Naive thymus-derived CD8-positive, alpha-beta T cell (primary cell): ENCODE measurements at places on chromosomes 1 and 21.
A peak's percentile ranks its signal among the peaks of the same experiment; 100 is the strongest.

DNA sequence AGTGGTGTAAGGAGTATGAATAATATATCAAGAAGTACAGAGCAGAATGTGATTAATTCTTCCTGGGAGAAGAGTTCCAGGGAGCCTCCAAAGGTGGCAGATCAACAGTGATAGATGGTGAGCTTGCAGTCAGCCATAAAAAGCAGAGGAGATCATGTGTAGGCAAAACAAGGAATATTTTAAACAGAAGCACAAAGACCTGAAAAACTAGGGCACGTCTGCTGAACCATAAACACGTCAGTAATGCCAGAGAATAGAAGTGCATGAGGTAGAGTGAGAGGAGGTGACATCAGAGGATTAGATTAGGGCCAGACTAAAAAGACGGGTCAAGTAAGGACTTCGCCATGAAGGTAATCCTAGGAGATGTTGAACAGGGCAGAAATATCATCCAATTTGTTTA, 151.8 kb downstream of the EIF4G3 start:
- no peaks in the 10 kb centered on the region for H3K27me3 ChIP-seq
- no peak overlapping the region for H3K27ac ChIP-seq
- no peak for DNase-seq
- no peaks in the 10 kb centered on the region for H3K36me3 ChIP-seq
- no peak overlapping the region for H3K4me3 ChIP-seq
- H3K4me1 ChIP-seq, result peaks cover 12% of the 10 kb centered on the region

- no peak overlapping the region for H3K4me3 ChIP-seq
- DNase-seq, result no peak
- H3K27me3 ChIP-seq, result peaks cover 4% of the 10 kb centered on the region
- no peaks in the 10 kb centered on the region for H3K36me3 ChIP-seq
- peaks cover 19% of the 10 kb centered on the region for H3K4me1 ChIP-seq
- no peak overlapping the region for H3K27ac ChIP-seq
Measured at GRCh38 chr1:3313576-3313950, 140.9 kb upstream of the ARHGEF16 start.

DNA sequence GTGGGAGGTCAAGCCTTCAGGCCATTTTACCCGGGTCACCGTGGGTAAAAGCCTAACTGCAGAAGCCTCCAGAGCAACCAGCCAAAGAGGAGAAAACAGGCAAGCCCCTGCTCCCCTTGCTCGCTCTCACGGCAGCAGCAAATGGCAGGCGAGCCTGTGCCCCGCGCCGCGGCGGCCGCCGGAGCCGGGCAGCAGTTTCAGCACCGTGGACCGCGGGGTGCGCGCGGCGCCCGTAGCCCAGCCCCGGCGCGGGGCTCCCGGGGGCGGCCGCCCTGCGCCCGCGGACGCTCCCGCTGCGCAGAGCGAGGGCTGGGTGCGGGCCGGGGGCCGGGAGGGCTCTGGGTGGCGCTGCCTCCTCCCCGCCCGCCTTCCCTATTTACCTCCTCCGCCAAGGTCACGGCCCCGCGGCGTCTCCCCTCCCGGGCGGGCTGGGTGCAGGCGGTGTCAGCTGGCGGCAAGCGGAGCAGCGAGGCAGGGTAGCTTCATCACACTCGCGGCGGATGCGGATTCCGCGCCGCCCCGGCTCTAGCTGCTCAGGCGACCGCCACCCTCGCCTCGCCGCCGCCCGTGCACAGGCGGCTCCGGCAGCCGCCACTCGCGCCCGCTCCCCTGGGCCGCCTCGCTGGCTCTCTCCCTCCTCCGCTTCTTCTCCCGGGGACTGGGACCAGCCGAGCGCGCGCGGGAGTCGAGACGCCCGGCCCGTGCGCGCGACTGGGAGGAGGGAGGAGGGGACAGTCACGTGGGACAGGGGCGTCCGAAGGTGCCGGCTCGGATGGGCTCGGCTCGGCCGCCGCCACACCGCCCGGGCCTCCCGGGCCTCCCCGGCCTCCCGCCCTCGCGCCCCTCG, at the start of gene RGS7:
Gene RGS7, minus strand, starts transcription at position 687 of the 847 bp plus-strand sequence.
- no peak for DNase-seq
- H3K36me3 ChIP-seq, result no peaks in the 10 kb centered on the region
- peaks cover 10% of the 10 kb centered on the region for H3K4me1 ChIP-seq
- no peak within 1 kb of the TSS for H3K27ac ChIP-seq

DNA sequence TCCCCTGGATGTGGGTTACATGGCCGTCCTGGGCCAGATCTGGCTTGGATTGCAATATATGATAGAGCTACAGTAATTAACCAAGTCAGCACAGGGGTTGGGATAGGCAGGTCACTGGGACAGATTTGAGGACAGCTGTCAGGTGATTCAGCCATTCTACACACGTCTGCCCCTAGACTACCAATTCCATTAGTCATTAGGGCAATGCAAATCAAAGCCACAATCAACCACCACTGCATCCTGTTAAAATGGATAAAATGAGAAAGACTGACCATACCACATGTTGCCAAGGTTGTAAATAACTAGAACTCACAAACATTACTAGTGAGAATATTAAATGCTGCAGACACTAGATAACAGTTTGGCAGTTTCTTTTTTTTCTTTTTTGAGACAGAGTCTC, 16.0 kb downstream of the C21orf58 start:
- no peaks in the 10 kb centered on the region for H3K27me3 ChIP-seq
- no peak overlapping the region for H3K4me3 ChIP-seq
- H3K27ac ChIP-seq, result no peak overlapping the region

GRCh38 chr1:243917177-243917862, 67.3 kb upstream of the AKT3 start:
- H3K27ac ChIP-seq, result no peak overlapping the region
- peaks cover 13% of the 10 kb centered on the region for H3K4me1 ChIP-seq
- H3K36me3 ChIP-seq, result no peaks in the 10 kb centered on the region
- peaks cover 39% of the 10 kb centered on the region for H3K27me3 ChIP-seq

GRCh38 chr1:1132042-1132950, 16.4 kb upstream of the C1orf159 start:
- H3K27me3 ChIP-seq, result no peaks in the 10 kb centered on the region
- peak overlapping the region; percentile 41 for H3K27ac ChIP-seq
- H3K36me3 ChIP-seq, result no peaks in the 10 kb centered on the region
- no peak overlapping the region for H3K4me3 ChIP-seq
- H3K4me1 ChIP-seq, result peaks cover 7% of the 10 kb centered on the region

- no peak for DNase-seq
- no peak overlapping the region for H3K4me3 ChIP-seq
- no peaks in the 10 kb centered on the region for H3K27me3 ChIP-seq
- H3K27ac ChIP-seq, result no peak overlapping the region
- no peaks in the 10 kb centered on the region for H3K36me3 ChIP-seq
Measured at GRCh38 chr1:15843826-15844572, 3.5 kb upstream of the SPEN start.

DNA sequence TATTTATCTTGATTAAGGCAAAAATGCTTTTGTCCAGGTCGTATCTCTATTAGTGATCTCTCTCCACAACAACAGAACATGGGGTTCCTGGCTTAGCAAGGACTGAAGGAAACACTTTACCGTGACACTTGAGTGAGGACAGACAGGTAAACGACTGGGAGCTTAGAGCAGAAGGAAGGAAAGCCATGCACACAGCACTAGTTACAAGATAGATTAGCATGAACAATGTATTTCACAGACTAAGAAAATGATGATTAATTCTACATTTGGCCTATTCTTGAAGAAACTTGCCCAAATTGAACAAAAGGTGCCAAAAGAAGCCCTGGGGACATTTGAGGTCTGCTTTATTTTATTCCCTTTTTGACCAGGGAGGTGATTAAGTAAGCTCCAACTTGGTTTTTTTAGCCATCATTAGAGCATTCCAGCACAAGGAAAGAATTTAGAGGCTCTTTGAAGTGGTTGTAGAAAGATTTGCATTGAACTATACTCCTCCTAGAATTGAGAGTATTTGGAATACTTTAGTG, 248.5 kb downstream of the USP25 start:
- no peaks in the 10 kb centered on the region for H3K4me1 ChIP-seq
- no peak overlapping the region for H3K27ac ChIP-seq
- peaks cover 5% of the 10 kb centered on the region for H3K27me3 ChIP-seq
- H3K36me3 ChIP-seq, result no peaks in the 10 kb centered on the region

DNA sequence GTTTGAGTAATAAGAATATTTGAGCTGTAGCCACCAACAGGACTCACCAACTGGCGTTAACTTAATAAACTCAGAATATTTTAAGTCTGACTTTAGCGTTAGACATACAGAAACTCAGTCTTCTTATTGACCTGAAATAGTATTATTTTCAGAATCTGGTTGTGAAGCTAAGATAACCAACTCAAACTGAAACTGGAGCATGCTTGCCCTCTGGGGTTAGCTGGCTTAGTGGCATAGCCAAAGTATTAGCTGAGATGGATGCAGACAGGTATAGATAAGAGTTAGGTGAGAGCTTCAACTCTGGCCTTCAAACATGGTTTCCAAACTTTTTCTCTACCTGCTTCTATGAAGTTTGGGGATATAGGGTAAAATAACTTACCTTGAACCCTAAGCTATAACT, 40.5 kb downstream of the AMY1C start:
- H3K4me3 ChIP-seq, result no peak overlapping the region
- H3K36me3 ChIP-seq, result no peaks in the 10 kb centered on the region
- DNase-seq, result no peak

- H3K27ac ChIP-seq, result peak overlapping the region; percentile 87
- H3K27me3 ChIP-seq, result no peaks in the 10 kb centered on the region
- DNase-seq, result no peak
- peak overlapping the region; percentile 88 for H3K4me3 ChIP-seq
Measured at GRCh38 chr1:155226910-155227260, 18.4 kb downstream of the MTX1 start.

- no peaks in the 10 kb centered on the region for H3K27me3 ChIP-seq
- DNase-seq, result no peak
- H3K4me3 ChIP-seq, result no peak overlapping the region
- H3K36me3 ChIP-seq, result no peaks in the 10 kb centered on the region
Measured at GRCh38 chr21:16069178-16070112, 339.7 kb downstream of the USP25 start.

- DNase-seq, result no peak
- H3K36me3 ChIP-seq, result no peaks in the 10 kb centered on the region
- H3K4me3 ChIP-seq, result no peak overlapping the region
Measured at GRCh38 chr1:115654125-115654524, 12.4 kb downstream of the VANGL1 start.

DNA sequence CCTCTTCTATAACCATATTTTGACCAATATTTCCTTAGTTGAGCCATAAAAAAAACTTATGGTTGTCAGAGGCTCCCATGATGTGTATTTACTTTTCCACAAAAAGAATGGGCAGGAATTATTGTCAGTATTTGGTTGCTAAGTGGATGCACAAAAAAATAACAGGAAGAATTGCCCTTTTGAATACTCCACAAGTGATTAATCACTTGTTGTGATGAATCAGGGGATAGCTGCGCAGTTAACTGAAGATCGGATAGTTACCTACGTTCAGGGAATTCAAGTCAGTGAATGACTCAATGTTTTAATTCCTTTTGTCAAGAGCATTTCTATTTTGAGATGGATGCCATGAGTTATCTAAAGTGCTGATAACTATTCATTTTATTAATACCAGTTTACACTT, 785.2 kb upstream of the B3GALT2 start:
- no peaks in the 10 kb centered on the region for H3K4me1 ChIP-seq
- H3K27me3 ChIP-seq, result no peaks in the 10 kb centered on the region
- H3K4me3 ChIP-seq, result no peak overlapping the region
- DNase-seq, result no peak
- peaks cover 2% of the 10 kb centered on the region for H3K36me3 ChIP-seq

DNA sequence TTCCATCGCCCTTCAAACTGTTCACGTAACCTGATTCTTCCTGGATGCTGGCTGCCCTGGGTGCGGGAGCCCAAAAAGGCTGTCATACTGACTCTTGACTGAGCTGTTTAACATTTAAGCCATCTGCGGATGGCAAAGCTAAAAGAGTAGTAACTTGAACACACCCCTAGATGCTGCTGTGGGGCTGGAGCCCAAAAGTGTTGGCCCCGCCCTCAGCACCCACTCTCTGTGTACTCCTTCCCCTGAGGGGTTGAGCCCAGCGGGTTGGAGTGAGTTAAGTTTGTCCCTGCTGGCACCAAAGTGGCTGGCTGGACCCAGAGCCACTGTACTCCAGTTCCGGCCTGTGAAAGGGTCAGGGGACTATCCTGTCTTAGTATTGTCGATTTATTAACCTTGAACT, 640.6 kb downstream of the PTPRU start:
- no peak for DNase-seq
- no peaks in the 10 kb centered on the region for H3K4me1 ChIP-seq
- no peak overlapping the region for H3K27ac ChIP-seq

DNA sequence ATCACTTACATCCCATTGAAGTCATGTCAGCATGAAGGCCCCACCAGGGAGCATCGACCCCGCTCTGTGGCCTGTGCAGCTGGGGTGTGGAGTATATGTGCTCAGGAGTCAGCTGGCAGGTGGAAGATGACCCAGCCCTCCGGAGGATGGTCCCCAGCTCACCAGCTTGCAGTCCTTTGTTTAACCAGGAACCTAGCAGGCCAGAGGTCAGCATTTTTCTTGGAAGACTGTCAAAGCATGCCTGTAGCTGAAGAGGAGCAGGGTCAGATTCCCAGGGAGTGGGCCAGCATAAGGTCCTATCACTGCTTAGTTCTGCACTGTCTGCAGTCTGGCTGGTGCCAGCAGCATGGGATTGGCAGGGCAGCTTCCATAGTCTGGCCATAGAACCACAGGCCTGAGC, 12.7 kb downstream of the NFASC start:
- H3K4me1 ChIP-seq, result no peaks in the 10 kb centered on the region
- H3K27me3 ChIP-seq, result peaks cover 10% of the 10 kb centered on the region
- H3K36me3 ChIP-seq, result no peaks in the 10 kb centered on the region
- H3K27ac ChIP-seq, result no peak overlapping the region
- H3K4me3 ChIP-seq, result no peak overlapping the region

DNA sequence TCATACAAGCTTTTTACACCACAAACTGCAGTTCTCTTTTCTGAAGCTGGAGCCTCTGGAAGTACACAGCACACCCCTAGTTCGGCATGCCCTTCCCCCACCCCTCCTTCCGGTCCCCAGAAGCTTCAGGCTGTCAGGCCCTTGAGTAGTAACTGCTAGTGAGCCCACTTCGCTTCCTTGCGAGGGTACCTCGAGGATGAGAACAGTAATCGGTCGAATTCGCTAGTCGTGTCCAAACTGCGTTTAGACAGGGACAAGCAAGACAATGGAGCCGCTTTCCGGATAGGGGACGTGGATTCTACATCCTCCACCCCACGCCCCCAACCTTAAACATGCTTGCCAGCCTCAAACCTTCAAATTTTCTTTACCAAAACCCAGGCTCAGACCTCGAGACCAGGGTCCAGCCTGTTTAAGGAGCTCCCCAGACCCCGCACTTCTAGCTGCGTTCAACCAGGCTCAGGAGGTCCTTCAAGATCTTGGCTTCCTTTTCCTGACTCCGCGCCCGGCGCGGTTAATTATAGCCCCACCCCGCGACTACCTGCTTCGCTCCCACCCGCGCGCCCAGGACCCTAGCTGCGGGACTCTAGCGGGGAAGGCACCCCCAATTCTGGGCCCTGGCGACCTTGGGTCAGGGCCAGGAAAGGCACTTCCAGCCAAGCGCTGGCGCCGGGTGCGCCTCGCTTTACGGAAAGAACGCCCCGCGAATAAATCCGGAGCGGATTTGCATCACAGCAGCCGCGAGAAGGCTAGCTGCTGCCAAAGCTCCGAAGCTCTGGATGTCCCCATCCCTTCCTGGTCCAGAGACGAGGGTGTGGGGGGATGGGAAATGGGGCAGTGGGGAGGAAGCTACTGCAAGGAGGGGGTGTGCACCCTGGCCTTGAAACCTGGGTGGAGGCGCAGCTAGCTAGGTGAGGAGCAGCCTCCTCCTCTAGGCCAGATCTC, 8.1 kb upstream of the TSPAN1 start:
- peak overlapping the region; percentile 89 for H3K4me3 ChIP-seq
- peak; percentile 54 for DNase-seq
- no peaks in the 10 kb centered on the region for H3K36me3 ChIP-seq
- no peaks in the 10 kb centered on the region for H3K27me3 ChIP-seq
- H3K27ac ChIP-seq, result peak overlapping the region; percentile 98
